ENCODE measurements at places on chromosomes 6 and 20.

- peak; percentile 95 for DNase-seq
Observed at GRCh38 chr20:18287915-18288748, at the start of gene ZNF133. TSS of gene ZNF133 (plus strand) at chr20:18288527. CDS start at chr20:18305687, 17,160 bp downstream.

- DNase-seq, result peak; percentile 32
Observed at GRCh38 chr6:4210629-4211419, 75.4 kb upstream of the ECI2 start.

GRCh38 chr6:24673625-24674024 is 6.7 kb downstream of the ACOT13 start:
- DNase-seq, result no peak

DNA sequence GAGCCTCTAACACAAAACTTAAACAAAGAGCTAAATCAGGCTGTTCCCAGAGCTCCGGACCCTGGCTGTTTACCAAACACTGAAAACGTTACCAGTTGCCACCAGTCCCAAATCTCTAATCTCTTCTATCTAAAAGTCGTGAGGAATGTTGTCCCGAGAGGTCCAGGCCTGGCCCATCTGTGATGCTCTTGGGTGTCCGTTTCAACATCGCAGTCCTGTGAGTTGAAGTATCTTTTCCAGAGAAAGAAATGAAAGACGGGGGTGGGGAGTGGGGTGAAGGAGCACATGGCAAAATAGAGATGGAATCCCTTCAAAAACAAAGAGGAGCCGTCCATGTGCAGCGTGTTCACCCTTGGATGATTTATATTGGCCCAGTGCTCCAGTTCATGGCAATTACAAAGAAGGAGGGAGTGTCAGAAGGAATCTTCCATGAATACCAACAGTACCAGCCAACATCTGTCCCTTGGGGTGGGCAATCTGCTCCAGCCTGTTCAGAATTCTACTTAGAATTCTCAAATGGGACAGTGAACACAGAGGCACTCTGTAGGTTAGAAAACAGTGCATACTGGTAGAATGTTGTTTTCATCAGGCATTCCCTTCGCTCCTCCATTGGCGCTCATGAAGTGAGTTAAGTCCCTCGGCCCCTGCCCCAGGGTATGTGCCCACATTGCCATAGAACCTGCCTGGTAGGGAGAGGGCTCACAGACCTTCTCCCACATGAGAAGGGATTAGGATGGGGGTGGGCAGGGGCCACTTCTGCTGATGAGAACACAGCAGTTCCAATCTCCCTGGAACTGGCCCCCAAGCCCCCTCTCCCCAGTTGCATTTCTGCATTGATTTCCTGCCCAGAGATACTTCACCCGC is 112.1 kb downstream of the LY86 start:
- DNase-seq, result no peak

- no peak for DNase-seq
Observed at GRCh38 chr6:35085359-35086281, 55.5 kb downstream of the TCP11 start.

DNA sequence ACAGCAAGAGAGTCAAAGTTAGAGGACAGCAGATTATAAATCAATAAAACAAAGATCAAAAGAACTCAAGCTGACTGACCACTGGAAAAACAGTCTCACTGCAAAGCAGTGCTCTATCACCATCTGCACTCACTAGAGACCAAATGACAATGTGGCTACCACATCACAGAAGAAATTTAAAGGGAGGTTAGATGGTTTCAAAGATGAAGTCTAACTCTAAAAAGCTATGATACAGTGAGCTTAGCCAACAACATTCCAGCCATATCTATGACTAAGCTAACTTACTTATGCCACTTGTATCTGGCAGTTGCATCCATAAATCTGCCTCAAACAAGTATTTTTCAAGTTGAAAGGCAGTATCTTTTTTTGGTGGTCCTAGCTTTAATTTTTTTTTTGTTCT is 68.6 kb downstream of the ARHGAP18 start:
- no peak for DNase-seq

GRCh38 chr6:146664871-146665360 is 66.1 kb downstream of the ADGB start:
- DNase-seq, result no peak

DNA sequence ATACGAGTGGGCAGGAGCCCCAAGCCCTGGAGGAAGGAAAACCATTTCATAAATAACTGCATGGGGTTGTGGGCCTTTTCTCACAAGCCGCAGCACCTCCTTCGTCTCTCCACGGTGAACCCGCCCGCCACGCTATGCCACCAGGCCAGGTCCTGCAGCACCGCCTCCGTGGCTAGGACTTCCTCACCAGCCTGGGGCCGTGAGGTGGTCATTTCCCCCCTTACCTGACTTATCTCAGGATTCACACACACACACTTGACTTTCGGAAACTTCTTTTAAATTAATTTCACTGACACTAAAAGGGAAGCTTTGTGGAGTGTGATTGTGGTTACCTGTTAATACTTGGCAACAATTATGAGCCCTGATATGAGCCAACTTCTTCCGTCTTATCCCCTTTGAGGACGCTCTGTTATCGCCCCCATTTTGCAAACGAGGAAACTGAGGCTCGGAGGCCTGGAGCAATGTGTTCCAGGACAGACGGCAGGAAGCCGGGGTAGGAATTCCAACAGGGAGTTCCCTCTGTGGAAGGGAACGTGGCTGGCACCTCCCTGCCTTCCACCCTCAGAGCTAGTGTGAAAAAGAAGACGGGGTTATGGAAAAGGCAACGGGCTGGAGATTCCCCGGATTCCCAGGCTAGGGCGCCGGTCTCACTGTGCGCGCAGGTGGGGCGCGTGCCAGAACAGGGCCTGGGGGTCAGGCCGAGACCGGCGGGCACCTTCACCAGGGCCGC is 817 bp upstream of the SLCO4A1 start:
- no peak for DNase-seq

GRCh38 chr6:168368936-168369335 is 49.4 kb upstream of the DACT2 start:
- no peak for DNase-seq

GRCh38 chr6:135637701-135638100 is 140.2 kb upstream of the AHI1 start:
- no peak for DNase-seq

DNA sequence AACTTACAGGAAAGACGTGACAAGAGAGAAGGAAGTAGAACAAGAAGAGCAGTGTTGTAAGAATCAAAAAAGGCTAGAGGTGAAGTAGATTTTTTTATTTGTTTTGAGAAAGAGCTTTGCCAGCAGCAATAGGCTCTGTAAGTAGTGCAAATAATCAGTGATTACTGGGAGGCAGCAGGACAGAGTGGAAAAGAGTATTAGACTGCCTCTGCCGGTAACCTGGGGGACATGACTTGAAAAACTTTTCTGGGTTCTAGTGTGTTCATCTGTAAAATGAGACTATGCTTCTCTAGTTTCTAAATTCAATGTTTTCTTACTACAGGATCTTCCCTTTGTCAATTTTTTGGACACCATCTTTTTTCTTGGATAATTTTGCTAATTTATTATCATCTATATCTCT is 5.8 kb upstream of the IRAK1BP1 start:
- DNase-seq, result no peak

GRCh38 chr6:28336284-28337120 is 554 bp upstream of the ZSCAN31 start:
- peak; percentile 70 for DNase-seq

DNA sequence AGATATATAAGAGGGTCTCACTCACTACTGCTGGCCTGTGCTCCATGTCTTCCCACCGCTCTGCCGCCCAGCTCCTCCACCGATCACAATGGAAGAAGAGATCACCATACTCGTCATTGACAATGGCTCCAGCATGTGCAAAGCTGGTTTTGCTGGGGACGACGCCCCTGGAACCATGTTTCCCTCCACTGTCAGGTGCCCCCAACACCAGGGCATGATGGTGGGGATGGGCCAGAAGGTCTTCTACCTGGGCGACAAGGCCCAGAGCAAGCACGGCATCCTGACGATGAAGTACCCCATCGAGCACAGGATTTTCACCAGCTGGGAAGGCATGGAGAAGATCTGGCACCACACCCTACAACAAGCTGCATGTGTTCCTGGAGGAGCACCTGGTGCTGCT is 24.3 kb downstream of the TMEM74B start:
- DNase-seq, result no peak

DNA sequence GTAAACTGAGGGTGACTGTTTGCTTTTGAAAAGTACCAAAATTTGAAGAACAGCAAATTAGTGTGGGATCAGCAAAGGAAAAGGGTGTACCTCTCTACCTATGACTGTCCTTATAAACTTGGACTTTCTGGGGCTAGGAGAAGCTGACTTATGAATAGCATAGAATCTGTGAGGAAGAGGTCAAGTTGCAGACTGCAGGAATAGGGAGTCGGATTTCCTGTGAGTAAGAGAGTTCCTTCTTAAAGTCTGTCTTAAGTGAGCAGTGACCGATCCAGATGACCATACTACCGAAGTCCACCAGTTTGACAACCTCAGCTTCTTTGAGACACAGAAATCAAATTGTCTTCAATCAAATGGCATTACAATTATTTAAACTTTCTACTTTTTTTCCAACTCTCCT is 708.7 kb downstream of the UTRN start:
- no peak for DNase-seq

GRCh38 chr20:52131048-52131643 is 60.4 kb downstream of the ZFP64 start:
- no peak for DNase-seq

DNA sequence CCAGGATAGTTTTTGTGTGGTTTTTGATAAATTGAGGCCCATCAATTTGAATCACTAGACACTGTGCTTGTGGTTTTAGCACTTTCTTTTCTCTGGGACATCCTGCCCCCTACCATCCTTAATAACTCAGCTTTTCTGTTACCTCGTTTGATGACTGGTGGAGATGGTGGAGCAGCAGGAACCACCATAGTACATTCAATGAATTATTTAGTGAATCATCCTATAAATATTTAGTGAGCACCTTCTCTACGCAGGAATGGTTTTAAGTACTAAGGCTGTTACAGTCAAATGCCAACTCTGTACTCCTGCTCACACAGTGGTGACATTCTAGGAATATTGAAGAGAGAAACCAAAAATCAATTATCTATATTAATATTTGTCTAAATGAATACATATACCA is 585.2 kb downstream of the HAO1 start:
- DNase-seq, result no peak

DNA sequence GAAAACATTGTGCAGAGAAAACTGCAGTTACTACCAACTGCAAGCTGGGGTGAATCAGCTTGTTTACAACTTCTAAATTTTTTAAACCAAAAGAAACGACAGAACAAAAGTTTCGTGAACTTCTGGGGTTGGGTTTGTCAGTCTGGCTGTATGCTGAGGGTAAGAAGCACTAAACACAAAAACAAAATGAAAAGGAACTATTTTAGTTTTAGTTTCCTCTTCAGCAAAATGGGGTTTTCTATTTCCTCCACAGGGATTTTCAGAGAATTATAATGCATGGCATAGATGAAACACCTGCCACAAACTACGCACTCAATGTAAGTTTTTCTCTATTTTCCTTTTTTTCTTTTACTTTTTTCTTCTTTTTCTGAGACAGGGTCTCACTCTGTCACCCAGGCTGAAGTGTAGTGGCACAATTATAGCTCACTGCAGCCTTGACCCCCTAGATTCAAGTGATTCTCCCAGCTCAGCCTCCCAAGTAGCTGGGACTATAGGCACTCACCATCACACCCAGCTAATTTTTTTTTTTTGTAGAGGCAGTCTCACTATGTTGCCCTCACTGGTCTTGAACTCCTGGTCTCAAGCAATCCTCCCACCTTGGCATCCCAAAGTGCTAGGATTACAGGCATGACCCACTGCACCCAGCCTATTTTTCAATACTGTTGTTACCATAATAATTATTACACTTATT is 40.6 kb downstream of the CGA start:
- no peak for DNase-seq

GRCh38 chr6:82143041-82143481 is 104.5 kb downstream of the IBTK start:
- DNase-seq, result no peak

GRCh38 chr6:20572940-20573339 is 38.7 kb downstream of the CDKAL1 start:
- DNase-seq, result no peak

GRCh38 chr6:3919130-3919628 is 70.0 kb downstream of the FAM50B start:
- DNase-seq, result no peak

Data from stimulated activated naive B cell treated with anti-CD40 and anti-IgM and Interleukin-4, amounts not matched to agents 10 μg/mL and 1 μg/mL and 100 μg/mL, for 72 hours (primary cell).